ENCODE measurements at places on chromosomes 16 and 17. TPM values are rescaled to one million over a fixed set of nuclear protein-coding genes. Genes with fewer than 3 reads are reported as not detected.
A peak's percentile ranks its signal among the peaks of the same experiment; 100 is the strongest.

Gene SMIM5
- total RNA-seq, result not detected

Gene FSCN2
- 0.63 TPM for total RNA-seq

Gene NPIPB2
- total RNA-seq, result 4.5 TPM

Gene SLC7A6
- 44.2 TPM for total RNA-seq

Gene NFATC2IP
- 58.2 TPM for total RNA-seq

Gene PPP1R1B
- not detected for total RNA-seq

Gene CCDC144A
- total RNA-seq, result not detected

Gene TNFSF13
- 4.0 TPM for total RNA-seq

Gene SDK2
- total RNA-seq, result not detected

Gene CTRB1
- not detected for total RNA-seq

Gene SOX15
- 1.2 TPM for total RNA-seq

GRCh38 chr17:2191227-2191626 lies 112.4 kb downstream of the SMG6 start:
- H3K36me3 ChIP-seq, result no peaks in the 10 kb centered on the region
- H3K27ac ChIP-seq, result no peak overlapping the region
- H3K4me1 ChIP-seq, result peaks cover 23% of the 10 kb centered on the region

DNA sequence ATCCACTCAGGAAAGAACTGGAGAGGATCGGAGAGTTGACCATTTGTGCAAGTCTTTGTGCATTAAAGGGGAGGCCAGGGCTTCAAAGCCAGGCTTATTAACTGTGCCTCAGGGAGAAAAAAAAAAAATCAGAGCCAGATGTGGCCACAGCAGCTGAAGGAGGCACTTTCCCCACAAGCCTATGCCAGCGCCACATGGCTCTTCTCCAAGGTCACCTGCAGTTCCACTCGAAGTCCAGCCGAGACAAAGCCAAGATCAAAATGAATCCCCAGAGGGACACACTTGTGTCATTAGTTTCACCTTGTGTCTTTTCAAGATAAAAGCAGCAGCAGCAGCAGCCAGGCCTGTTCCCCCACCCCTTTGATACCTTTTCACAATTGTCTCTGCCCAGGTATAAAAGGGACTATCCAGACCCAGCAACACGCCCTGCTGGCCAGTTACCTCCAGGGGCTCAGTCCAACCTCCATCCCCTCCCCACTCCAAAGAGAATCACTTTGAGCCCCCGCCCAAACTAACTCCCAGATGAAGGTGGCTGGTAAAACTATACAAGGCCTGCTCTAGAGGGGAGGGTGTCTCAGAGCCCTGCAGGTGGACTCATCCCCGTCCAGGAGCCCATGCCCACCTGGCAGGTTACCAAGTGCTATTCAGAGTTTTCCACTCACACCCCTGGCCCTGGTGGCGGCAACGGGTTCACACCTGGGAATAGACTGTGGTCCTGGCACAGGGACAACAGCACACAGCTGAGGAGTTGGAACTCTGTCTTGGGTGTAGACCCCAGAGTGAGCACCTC lies 29.2 kb downstream of the AXIN2 start:
- H3K36me3 ChIP-seq, result no peaks in the 10 kb centered on the region
- H3K27me3 ChIP-seq, result no peaks in the 10 kb centered on the region
- no peaks in the 10 kb centered on the region for H3K4me1 ChIP-seq
- H3K4me3 ChIP-seq, result no peak overlapping the region
- DNase-seq, result no peak

GRCh38 chr16:71629278-71630016 lies 3.5 kb downstream of the MARVELD3 start:
- H3K27me3 ChIP-seq, result no peaks in the 10 kb centered on the region
- no peaks in the 10 kb centered on the region for H3K36me3 ChIP-seq
- DNase-seq, result no peak
- H3K4me1 ChIP-seq, result no peaks in the 10 kb centered on the region

DNA sequence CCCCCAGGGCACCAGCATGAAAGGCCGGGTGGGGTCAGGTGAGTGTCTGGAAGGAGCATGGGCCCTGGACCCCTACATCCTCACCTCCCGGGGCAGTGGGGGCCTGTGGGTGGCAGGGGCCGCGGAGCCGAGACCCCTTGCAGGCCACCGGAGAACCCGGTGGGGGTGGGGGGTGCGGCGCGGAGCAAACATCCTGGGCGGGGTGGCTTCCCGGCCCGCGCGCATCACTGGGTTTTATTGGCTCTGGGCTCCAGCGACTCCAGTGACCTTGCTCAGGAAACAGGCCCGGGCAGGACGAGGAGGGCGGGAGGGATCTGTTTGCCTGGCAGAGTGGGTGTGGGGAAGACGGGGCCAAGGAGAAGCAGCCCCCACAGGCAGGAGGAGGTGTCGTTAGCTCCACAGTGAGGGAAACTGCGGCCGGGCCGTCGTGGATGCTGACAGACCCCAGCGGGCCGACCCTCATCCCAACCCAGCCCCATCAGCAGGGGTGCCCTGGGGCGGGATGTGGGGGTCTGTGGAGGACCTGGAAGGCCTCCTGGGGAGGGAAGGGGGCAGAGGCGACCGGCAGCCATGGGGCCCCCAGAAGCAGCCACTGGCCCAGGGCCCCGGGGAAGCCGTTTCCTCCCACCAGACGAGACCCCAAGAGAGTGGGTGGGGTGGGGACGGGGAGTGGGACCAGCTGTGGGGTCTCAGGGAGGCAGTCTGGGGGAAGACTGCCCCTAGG lies 10.6 kb downstream of the SSTR5 start:
- H3K27ac ChIP-seq, result no peak overlapping the region
- H3K4me1 ChIP-seq, result no peaks in the 10 kb centered on the region
- H3K27me3 ChIP-seq, result no peaks in the 10 kb centered on the region
- no peak for DNase-seq
- H3K36me3 ChIP-seq, result no peaks in the 10 kb centered on the region
- no peak overlapping the region for H3K4me3 ChIP-seq

GRCh38 chr16:68790130-68790761 lies 53.1 kb upstream of the TANGO6 start:
- no peak overlapping the region for H3K27ac ChIP-seq
- H3K4me3 ChIP-seq, result no peak overlapping the region
- no peaks in the 10 kb centered on the region for H3K36me3 ChIP-seq
- H3K27me3 ChIP-seq, result no peaks in the 10 kb centered on the region

DNA sequence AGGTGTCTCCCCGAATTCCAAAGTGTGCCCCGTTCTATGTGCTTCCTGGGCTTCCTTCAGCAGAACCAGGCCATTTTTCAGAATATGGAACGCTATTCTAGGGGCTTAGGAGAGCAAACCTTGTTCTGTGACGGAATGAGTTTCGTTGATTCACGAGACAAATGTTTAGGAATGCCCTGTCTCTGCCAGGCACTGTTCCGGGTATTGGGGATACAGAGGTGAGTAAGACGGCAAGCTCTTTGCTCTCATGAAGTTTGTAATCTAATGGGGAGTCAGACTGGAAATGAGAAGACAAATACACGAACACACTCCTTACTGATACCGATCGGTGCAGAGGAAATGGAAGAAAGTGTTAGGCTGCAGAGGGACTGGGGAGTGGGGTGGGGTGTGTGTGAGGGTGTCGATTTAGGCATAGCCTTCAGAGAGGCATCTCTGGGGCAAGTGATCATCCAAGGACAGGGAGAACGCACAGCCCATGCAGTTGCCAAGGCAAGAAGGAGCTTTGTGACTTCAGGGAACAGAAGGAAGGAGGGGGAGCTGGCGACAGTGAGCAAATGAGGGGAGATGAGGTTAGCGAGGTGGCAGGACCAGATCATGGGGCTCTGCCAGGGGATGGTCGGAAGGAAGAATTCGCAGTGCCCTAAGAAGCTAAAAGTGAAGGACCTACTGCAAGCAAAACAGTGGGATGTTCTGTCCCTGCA lies 189.6 kb downstream of the MSI2 start:
- peaks cover 100% of the 10 kb centered on the region for H3K4me1 ChIP-seq
- 0 out of 2 replicates have a peak, but pooled peaks cover 3% of the 10 kb centered on the region for H3K36me3 ChIP-seq
- H3K4me3 ChIP-seq, result no peak overlapping the region
- no peak for DNase-seq

DNA sequence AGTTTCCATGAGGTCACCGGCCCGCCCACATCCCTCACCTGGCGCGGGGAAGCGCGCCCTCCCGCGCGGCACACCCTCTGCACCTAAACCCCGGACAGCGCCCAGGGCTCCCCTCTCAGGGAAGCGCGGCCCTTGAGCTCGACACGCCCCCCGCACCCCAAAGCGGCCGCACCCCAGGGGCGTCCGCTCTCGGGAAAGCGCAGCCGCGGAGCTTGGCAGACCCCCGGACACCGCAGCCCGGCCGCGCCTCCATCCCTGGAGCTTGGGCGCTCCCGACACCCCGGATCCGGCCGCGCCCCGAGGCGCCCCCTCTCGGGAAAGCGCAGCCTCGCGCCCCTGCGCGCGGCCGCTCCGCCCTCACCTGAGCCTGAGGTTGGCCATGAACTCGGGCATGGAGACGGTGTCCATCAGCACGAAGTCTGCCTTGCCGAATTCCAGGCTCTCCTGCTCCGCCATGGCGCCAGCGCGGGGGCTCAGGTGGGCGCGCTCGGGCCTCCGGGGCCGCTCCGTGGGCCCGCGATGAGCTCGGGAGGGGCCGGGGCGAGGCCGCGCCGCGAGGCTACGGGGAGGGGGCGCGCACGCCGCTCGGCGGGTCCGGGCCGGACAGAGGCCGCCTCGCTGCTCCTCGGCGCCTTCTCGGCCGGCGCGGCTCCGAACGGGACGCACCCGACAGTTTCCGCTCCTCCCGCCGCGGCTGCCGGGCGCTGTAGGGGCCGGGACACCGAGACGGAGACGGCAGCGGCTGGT lies at the start of gene MYO1D:
Gene MYO1D (minus strand): TSS at position 708 of the 747 bp plus-strand sequence. CDS start 252 bp downstream, at position 456.
- 0 out of 2 replicates have a peak, but pooled peaks cover 2% of the 10 kb centered on the region for H3K27me3 ChIP-seq
- H3K27ac ChIP-seq, result no peak within 1 kb of the TSS
- no peaks in the 10 kb centered on the region for H3K36me3 ChIP-seq

GRCh38 chr17:16962804-16963203 lies 9.1 kb downstream of the TNFRSF13B start:
- H3K4me3 ChIP-seq, result no peak overlapping the region
- H3K4me1 ChIP-seq, result peaks cover 11% of the 10 kb centered on the region
- peaks cover 8% of the 10 kb centered on the region for H3K27me3 ChIP-seq
- no peak overlapping the region for H3K27ac ChIP-seq

DNA sequence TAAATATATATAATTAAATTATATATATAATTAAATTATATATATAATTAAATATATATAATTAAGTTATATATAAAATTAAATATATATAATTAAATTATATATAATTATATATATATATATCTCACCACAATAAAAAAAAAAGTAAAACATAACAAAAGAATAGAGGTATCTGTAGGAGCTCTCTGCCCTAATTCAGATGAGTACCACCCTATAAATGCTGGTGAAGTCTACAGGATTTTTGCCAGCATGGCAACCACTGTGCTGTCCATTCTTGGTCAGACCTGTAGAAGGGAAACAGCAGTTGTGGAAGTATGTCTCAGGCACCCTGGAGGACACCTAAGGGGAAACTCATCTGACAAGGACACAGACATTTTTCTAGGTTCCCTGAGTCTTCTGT lies 259.7 kb downstream of the PRKCA start:
- H3K4me1 ChIP-seq, result peaks cover 24% of the 10 kb centered on the region
- no peak overlapping the region for H3K4me3 ChIP-seq
- H3K27ac ChIP-seq, result no peak overlapping the region
- H3K27me3 ChIP-seq, result no peaks in the 10 kb centered on the region

GRCh38 chr17:76200354-76200753 lies 39.9 kb downstream of the RNF157 start:
- H3K4me1 ChIP-seq, result no peaks in the 10 kb centered on the region
- no peaks in the 10 kb centered on the region for H3K27me3 ChIP-seq
- no peaks in the 10 kb centered on the region for H3K36me3 ChIP-seq

DNA sequence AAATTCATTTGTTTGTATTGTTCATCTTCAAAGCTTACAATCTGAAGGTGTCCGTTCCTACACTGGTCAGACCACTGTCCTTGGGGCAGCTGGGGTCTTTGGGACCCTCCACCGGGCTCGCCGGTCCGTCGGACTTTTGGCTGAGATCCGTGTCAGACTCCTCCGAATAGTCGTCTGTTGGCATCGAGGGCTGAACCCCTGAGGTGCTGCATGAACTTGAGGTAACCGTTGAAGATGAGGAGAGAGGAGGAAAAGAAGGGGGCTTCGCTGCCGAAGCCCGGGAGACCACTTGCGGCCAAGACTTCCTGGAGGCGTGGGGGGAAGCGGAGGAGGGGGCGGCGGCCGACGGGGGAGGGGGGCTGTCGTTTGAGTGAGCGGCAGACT lies 260.8 kb downstream of the ZFHX3 start:
- DNase-seq, result no peak
- no peaks in the 10 kb centered on the region for H3K4me1 ChIP-seq
- H3K27me3 ChIP-seq, result no peaks in the 10 kb centered on the region
- H3K36me3 ChIP-seq, result no peaks in the 10 kb centered on the region
- H3K4me3 ChIP-seq, result peak overlapping the region; percentile 15
- no peak overlapping the region for H3K27ac ChIP-seq

DNA sequence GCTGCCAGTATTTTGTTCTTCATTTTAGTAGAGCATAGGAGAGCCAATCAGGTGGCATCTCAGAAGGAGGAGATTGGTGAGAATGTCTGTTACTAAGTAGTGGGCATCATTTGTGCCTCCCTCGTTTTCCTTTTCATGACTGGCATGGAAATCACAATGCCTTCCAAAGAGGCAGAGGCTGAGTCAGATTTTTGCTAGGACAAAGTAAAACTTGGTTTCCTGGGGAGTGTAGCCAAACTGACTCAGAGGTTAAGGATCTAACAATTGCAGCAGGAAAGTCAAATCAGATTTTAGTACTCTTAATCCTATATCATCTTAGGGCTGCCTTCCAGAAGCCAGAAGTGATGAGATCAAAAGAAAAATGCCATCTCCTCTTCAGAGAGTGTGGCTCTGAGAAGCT lies 138.7 kb downstream of the ANKFN1 start:
- no peaks in the 10 kb centered on the region for H3K27me3 ChIP-seq
- no peak overlapping the region for H3K4me3 ChIP-seq
- H3K27ac ChIP-seq, result no peak overlapping the region
- H3K4me1 ChIP-seq, result peaks cover 10% of the 10 kb centered on the region
- no peaks in the 10 kb centered on the region for H3K36me3 ChIP-seq

DNA sequence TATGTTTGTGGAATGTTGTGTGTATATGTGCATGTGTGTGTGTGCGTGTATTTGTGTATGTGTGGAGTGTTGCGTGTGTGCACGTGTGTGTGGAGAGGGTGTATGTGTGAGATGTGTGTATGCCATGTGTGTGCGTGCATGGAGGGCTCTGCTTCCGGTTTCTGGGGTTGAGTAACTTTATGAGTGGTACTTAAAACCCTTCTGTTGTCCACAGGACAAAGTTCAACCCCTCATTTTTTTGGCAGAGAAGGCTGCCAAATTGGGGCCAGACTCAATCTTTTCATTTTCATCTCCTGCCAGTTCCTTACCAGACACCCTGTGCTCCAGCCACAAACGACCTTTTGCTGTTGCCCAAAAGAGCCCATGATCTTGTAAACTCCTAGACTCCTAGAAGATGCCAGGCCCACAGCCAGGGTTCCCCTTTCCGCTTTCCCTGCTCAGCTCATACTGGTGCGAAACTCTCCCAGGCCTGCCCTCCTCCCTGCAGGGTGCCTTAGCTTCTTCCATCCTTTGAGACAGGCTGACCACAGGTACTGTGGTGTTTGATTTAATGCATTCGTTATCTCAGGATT lies 100.2 kb downstream of the CMIP start:
- H3K36me3 ChIP-seq, result no peaks in the 10 kb centered on the region
- no peak for DNase-seq
- H3K27me3 ChIP-seq, result no peaks in the 10 kb centered on the region

Measured in Karpas-422 (cell line).